ENCODE measurements at places on chromosomes 6 and 20.

- H3K4me1 ChIP-seq, result no peaks in the 10 kb centered on the region
- H3K4me3 ChIP-seq, result no peak overlapping the region
- H3K27ac ChIP-seq, result no peak overlapping the region
Measured at GRCh38 chr6:70586114-70586513, 19.4 kb downstream of the SDHAF4 start.

GRCh38 chr6:27966044-27966443 is 9.0 kb downstream of the OR2B6 start:
- no peak overlapping the region for H3K4me3 ChIP-seq
- no peaks in the 10 kb centered on the region for H3K4me1 ChIP-seq
- H3K36me3 ChIP-seq, result no peaks in the 10 kb centered on the region

DNA sequence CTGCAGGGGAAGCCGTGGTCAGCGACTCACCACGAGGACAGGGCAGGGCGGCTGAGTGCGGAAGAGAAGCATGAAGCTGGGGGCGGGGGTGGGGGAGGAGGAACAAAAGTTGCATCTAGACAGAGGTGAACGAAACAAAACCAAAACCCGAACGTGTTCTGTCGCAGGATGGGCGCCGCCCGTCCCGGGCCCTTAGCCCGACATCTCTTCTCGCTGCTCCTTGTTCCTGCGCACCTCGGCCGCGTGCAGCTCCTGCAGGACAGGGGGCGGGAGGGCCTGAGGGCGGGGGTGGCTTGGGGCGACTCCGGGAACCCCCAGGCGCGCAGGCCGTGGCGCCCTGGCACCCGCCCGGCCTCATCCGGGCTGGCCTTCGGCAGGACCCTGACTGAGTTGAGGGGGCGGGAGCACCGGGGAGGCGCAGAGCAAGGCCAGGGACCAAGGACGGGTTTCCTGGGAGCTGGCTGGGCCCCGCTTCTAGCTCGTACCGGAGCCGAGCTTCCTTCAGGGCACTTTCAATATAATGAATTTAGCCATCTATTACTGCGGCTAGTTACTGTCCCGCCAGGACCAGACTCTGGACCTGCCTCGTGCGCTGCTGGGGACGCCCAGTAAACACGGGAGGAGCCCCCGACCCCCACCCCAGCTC is 12.0 kb downstream of the STMN3 start:
- peak overlapping the region; percentile 91 for H3K4me3 ChIP-seq
- peak overlapping the region; percentile 68 for H3K27ac ChIP-seq
- H3K27me3 ChIP-seq, result no peaks in the 10 kb centered on the region
- DNase-seq, result peak; percentile 76

DNA sequence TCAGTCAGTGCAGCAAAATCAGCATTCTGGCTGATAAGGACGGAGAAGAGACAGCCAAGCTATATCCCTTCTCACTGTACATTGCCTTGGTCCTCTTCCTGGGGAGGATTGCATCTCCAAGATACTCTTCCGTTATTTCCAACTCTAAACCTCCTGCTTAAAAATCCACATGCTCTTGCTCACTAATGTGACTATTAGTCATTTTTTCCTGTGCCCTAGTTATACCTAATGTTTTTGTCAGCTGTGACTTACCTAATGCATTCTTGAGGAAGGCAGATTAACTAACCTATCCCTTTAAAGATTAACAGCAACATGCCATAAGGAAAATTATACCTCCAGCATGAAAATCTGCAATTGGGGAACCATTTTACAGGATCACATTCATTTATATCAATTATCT is 317.6 kb downstream of the BTBD9 start:
- no peaks in the 10 kb centered on the region for H3K27me3 ChIP-seq
- DNase-seq, result no peak
- peaks cover 3% of the 10 kb centered on the region for H3K36me3 ChIP-seq
- no peak overlapping the region for H3K27ac ChIP-seq
- no peak overlapping the region for H3K4me3 ChIP-seq
- H3K4me1 ChIP-seq, result no peaks in the 10 kb centered on the region

DNA sequence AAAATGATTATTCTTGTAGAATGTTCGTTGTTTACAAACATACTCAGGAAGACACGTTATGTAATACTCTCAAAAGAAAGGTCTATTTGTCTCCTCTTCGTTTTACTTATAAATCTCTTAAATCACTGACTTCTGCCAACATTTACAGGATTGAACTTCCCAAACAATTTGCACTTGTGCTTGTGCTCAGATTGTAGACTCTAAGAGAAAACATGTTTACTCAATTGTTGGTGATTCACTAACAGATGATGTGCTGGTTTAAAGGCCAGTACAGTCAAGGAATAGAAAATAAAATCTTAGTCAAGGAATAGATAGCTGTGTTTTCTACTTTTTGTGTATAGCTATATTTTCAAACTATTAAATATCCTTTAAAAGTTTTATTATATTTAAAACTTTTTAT is 172.8 kb downstream of the GJA1 start:
- no peak overlapping the region for H3K27ac ChIP-seq
- no peaks in the 10 kb centered on the region for H3K36me3 ChIP-seq
- DNase-seq, result no peak
- no peak overlapping the region for H3K4me3 ChIP-seq
- H3K27me3 ChIP-seq, result no peaks in the 10 kb centered on the region

DNA sequence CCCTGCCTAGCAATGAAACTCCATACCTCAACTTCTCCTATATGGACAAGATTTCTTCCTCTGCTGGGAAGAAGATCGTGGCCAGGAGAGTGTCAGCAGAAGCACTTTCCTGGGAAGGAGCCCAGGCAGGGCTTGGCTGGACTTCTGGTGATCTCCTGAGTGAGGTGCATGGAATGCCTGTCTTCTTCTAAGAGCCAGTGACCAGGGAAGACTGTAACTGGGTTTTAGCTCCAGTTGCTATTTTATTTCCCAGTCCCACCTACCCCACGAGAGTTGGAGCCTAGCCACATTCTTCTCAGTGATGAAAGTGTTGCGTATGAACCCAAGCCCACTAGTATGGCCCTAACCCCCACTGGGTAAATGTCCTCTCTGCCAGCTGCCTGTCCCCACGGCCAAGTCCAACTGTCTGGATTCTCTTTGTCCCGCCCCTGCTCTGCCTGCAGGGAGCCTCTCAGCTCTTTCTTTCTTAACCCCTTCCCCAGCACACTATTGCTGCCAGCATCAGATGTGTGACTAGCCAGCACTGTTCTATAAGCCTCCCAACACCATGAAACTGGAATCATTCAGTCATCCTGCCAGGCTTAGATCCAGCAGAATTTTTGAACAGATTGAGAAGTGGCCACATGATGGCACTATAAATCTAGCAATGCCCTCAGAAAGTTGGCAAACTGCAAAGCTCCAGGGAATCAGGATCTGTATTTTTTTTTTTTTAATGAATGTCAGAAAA is 69.8 kb upstream of the FAM184A start:
- no peaks in the 10 kb centered on the region for H3K27me3 ChIP-seq
- H3K4me1 ChIP-seq, result peaks cover 13% of the 10 kb centered on the region
- H3K27ac ChIP-seq, result no peak overlapping the region
- H3K36me3 ChIP-seq, result no peaks in the 10 kb centered on the region
